ENCODE measurements at places on chromosomes 1 and 21. TPM values are rescaled to one million over a fixed set of nuclear protein-coding genes. Genes with fewer than 3 reads are reported as not detected.
A peak's percentile ranks its signal among the peaks of the same experiment; 100 is the strongest.

The GSTM2 gene
- total RNA-seq = 41.3 TPM

GRCh38 chr1:205805082-205805711, 7.8 kb downstream of the SLC41A1 start:
- no peak for DNase-seq
- no peaks in the 10 kb centered on the region for H3K27me3 ChIP-seq
- peaks cover 21% of the 10 kb centered on the region for H3K4me1 ChIP-seq
- H3K36me3 ChIP-seq = peaks cover 8% of the 10 kb centered on the region
- no peak overlapping the region for H3K27ac ChIP-seq

GRCh38 chr1:36643371-36644270, 160.9 kb upstream of the CSF3R start:
- H3K4me1 ChIP-seq = peaks cover 4% of the 10 kb centered on the region
- H3K27ac ChIP-seq = no peak overlapping the region
- H3K4me3 ChIP-seq = no peak overlapping the region

DNA sequence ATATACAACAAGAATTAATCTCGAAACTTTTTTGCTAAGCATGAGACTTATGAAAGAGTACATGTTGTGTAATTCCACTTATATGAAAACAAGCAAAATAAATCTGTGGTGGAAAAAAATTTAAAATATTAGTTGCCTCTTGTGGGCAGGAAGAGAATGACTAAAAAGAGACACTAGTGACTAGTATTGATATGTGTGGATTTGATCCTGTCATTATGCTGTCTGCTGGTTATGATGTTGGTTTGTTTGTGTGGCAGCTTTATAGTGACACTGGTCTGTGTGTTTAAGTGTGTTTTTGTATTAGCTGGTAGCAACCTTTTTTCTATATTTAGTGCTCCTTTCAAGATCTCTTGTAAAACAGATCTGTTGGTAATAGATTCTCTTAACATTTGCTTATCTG, 267.8 kb upstream of the NRIP1 start:
- DNase-seq = no peak
- peaks cover 11% of the 10 kb centered on the region for H3K4me1 ChIP-seq

The RGS5 gene
- 423 TPM for total RNA-seq

- H3K36me3 ChIP-seq = peaks cover 5% of the 10 kb centered on the region
- peaks cover 4% of the 10 kb centered on the region for H3K27me3 ChIP-seq
- no peak for DNase-seq
Observed at GRCh38 chr1:181159451-181160140, 71.1 kb downstream of the IER5 start.

The SOX13 gene
- 9.1 TPM for total RNA-seq

GRCh38 chr1:42924851-42925760, 33.6 kb downstream of the SLC2A1 start:
- H3K4me3 ChIP-seq = peak overlapping the region; percentile 88
- H3K36me3 ChIP-seq = peaks cover 30% of the 10 kb centered on the region
- peak overlapping the region; percentile 96 for H3K27ac ChIP-seq
- peaks cover 42% of the 10 kb centered on the region for H3K4me1 ChIP-seq
- no peak for DNase-seq

- no peaks in the 10 kb centered on the region for H3K36me3 ChIP-seq
- H3K4me1 ChIP-seq = peaks cover 31% of the 10 kb centered on the region
- H3K27me3 ChIP-seq = no peaks in the 10 kb centered on the region
- no peak overlapping the region for H3K4me3 ChIP-seq
Observed at GRCh38 chr1:41108696-41109275, 87.3 kb upstream of the SLFNL1 start.

The ETV3L gene
- not detected for total RNA-seq

DNA sequence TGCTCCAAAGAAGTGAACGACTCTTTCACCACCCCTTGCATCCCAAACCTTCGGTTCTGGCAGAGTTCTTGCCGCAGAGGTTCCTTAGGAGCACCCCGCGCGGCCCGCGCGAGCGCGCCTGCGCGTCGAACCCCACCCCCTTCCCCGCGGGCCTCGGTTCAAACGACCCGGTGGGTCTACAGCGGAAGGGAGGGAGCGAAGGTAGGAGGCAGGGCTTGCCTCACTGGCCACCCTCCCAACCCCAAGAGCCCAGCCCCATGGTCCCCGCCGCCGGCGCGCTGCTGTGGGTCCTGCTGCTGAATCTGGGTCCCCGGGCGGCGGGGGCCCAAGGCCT, at the start of gene C1orf56:
Gene C1orf56 (plus strand): TSS at position 161 of the 334 bp plus-strand sequence. CDS start 97 bp downstream, at position 258.
- peaks cover 26% of the 10 kb centered on the region for H3K4me1 ChIP-seq
- H3K27ac ChIP-seq = peak within 1 kb of the TSS; percentile 95
- no peak for DNase-seq
- H3K36me3 ChIP-seq = peaks cover 11% of the 10 kb centered on the region
- no peaks in the 10 kb centered on the region for H3K27me3 ChIP-seq
- peak within 1 kb of the TSS; percentile 93 for H3K4me3 ChIP-seq

DNA sequence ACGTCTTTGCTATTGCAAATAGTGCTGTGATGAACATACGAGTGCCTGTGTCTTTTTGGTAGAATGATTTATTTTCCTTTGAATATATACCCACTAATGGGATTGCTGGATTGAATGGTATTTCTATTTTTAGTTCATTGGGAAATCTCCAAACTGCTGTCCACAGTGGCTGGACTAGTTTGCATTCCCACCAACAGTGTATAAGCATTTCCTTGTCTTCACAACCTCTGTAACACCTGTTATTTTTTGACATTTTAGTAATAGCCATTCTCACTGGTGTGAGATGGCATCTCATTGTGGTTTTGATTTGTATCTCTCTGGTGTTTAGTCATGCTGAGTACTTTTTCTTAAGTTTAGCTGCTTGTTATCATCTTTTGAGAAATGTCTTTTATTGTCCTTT, 215.0 kb downstream of the FMN2 start:
- H3K27me3 ChIP-seq = no peaks in the 10 kb centered on the region
- no peak overlapping the region for H3K27ac ChIP-seq
- no peak for DNase-seq
- H3K36me3 ChIP-seq = peaks cover 8% of the 10 kb centered on the region
- H3K4me1 ChIP-seq = peaks cover 26% of the 10 kb centered on the region
- H3K4me3 ChIP-seq = no peak overlapping the region

The ESPN gene
- 2.1 TPM for total RNA-seq

DNA sequence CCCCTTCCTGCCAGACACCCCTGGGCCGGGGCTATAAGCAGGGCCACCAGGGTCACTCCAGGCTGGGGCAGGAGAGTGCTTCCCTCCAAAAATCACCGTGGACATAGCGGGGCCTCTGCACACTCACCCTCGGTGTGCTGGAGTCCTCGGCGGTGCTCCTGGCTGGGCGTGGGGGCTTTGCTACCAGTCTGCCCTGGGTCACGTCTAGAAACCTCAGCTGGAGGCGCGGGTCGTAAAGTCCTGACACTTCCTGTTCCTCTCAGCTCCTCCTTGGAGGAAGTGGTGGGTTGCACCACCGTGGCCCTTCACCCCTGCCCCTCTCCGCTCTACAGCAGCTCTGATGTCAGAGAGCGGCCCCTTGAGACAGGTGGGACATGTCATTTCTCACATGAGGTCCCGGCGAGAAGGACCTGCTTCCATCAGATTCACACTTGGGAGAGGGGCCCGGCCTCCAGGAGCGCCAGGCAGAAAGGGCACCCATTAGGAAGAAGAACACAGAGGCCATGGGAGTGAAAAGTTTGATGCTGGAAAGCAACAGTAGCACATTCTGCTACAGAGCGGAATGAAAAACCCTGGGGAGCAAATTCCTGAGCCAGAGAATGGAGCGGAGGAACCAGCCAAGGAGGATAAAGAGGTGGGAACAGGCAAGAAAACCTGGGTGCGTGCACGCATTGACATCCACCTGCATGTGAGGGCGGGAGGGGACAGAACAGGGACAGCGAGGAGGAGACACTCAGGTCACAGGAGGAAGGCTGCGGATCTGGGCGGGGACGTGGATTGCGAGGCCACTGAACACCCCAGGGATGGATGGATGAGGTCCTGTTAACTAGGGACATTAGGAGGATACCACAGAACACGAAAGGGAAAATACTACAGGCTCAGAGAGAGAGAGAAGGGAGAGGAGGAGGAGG, at the start of gene ITGB2:
Gene ITGB2 (minus strand): TSS at position 206 of the 911 bp plus-strand sequence. CDS start 10,117 bp downstream, outside the sequence.
- H3K4me3 ChIP-seq = no peak within 1 kb of the TSS
- peaks cover 4% of the 10 kb centered on the region for H3K36me3 ChIP-seq
- H3K4me1 ChIP-seq = peaks cover 6% of the 10 kb centered on the region
- DNase-seq = no peak
- H3K27me3 ChIP-seq = peaks cover 68% of the 10 kb centered on the region
- H3K27ac ChIP-seq = no peak within 1 kb of the TSS

DNA sequence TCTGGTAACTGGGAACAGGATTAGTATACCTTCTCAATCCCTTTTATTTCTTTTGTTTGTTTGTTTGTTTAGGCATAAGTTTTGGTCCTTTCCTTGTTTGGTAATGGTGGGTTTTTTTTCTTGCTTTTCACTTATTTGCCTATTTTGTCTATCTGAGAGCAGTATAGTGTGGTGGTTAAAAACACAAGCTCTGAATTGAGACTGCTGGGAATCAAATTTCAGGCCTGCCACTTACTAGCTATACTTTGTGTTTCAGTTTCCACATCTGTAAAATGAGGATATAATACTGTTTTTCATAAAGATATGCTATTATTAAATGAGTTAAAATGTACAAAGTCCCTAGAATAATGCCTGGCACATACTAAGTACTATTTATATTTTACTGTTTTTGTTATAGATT, 81.6 kb upstream of the IVNS1ABP start:
- no peak overlapping the region for H3K4me3 ChIP-seq
- no peaks in the 10 kb centered on the region for H3K27me3 ChIP-seq
- peaks cover 47% of the 10 kb centered on the region for H3K4me1 ChIP-seq
- peaks cover 1% of the 10 kb centered on the region for H3K36me3 ChIP-seq

DNA sequence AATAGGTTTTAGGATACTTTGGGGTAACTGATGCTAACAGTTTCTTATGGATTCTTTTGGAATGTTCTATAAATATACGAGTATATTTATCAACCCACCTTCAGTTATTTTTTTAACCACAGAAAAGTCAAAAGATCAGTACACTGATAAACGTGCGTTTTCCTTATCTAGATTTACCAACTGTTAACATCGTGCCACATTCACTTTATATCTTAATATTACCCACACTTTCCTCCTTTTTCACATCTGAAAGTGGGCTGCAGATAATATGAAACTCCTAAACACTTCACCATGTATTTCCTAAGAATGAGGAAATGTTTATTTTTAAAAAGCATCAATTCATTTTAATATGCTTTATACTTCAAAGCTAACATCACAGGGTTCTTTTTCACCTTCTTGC, 7.7 kb downstream of the ATF6 start:
- DNase-seq = no peak

DNA sequence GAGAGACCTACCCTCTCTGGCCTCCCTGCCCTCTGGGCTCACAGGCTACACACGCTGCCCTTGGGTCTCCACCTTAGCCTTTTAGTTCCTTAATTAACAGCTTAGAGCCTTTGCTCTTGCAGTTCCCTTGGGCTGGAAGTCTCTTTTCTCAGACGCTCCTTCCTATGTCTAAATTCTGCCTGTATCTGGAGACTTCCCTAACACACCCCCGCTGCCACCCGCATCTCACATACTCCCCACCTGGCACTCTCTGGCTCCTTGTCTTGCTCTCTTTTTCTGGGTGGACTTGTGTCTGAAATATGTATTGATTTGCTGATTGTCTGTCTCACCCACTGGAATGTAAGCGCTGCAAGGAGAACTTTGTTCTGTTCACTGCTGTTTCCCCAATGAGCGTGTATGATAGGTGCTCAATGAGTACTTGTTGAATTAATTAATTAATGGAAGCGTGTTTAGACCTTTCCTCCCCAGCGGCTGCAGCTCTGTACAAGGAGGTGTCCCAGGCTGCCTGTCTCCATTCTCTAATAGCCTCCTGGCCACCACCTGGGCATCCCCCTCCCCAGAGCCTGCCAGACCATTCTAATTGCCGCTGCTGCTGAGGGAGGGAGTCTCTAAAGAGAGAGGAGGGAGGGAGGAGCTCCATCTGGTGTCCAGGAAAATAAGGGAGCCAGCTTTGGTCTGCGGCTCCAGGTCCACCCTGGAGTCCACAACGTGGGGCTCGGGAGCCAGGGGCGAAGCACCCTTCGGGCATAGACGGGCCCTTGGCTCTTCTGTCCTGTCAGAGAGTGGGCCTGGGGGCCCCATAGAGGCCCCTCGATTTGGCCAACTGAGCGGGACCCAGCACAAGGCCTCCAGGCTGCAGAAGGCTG, 95.4 kb downstream of the RNF220 start:
- H3K4me1 ChIP-seq = peaks cover 2% of the 10 kb centered on the region
- H3K36me3 ChIP-seq = no peaks in the 10 kb centered on the region
- H3K27me3 ChIP-seq = peaks cover 16% of the 10 kb centered on the region
- no peak overlapping the region for H3K4me3 ChIP-seq
- DNase-seq = no peak

The SEC16B gene
- total RNA-seq = 5.7 TPM

The AMY2A gene
- total RNA-seq = not detected

- H3K27ac ChIP-seq = no peak overlapping the region
- DNase-seq = peak; percentile 60
- H3K27me3 ChIP-seq = no peaks in the 10 kb centered on the region
- H3K4me3 ChIP-seq = no peak overlapping the region
Observed at GRCh38 chr1:53390261-53390660, 62.4 kb upstream of the LRP8 start.

The DOP1B gene
- total RNA-seq = 17.1 TPM

DNA sequence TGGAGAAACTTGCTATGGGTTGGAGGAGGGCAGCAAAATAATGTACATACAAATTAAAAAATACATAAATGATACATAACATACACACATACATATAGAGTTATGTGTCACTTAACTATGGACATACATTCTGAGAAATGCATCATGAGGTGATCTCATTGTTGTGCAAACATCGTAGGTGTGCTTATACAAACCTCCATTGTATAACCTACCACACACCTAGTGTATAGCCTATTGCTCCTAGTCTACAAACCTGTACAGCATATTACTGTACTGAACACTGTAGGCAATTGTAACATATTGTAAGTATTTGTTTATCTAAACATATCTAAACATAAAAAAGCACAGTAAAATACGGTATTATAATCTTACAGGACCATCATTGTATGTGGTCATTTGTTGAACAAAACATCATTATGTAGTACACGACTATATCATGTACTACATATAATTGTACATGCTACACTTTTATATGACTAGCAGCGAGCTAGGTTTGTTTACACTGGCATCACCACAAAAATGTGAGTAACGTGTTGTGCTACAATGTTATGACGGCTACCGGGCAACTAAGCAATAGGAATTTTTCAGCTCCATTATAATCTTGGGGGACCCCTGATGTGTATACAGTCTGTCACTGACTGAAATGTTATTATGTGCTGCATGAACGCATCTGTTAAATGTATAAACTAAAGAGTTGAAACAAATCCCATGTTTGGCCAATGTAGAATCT, 35.5 kb downstream of the ITGB3BP start:
- no peak overlapping the region for H3K4me3 ChIP-seq
- H3K4me1 ChIP-seq = peaks cover 8% of the 10 kb centered on the region
- H3K36me3 ChIP-seq = no peaks in the 10 kb centered on the region
- no peaks in the 10 kb centered on the region for H3K27me3 ChIP-seq
- no peak for DNase-seq

The ANKRD65 gene
- not detected for total RNA-seq

The TMEM200B gene
- 15.4 TPM for total RNA-seq

The CRYAA gene
- total RNA-seq = not detected

- no peak for DNase-seq
- H3K36me3 ChIP-seq = peaks cover 8% of the 10 kb centered on the region
- peaks cover 33% of the 10 kb centered on the region for H3K4me1 ChIP-seq
- H3K27me3 ChIP-seq = no peaks in the 10 kb centered on the region
- H3K4me3 ChIP-seq = peak overlapping the region; percentile 77
Observed at GRCh38 chr21:38807441-38807871, 1.7 kb downstream of the ETS2 start.

- peaks cover 12% of the 10 kb centered on the region for H3K4me1 ChIP-seq
- H3K27ac ChIP-seq = no peak overlapping the region
- no peak overlapping the region for H3K4me3 ChIP-seq
- H3K27me3 ChIP-seq = peaks cover 6% of the 10 kb centered on the region
- H3K36me3 ChIP-seq = peaks cover 3% of the 10 kb centered on the region
Observed at GRCh38 chr1:3733883-3734589, 18.2 kb upstream of the CCDC27 start.

Data from chondrocyte (in vitro differentiated cells).